ENCODE measurements at places on chromosomes 3 and 15. TPM values are rescaled to one million over a fixed set of nuclear protein-coding genes. Genes with fewer than 3 reads are reported as not detected.

Gene DUOXA2
- not detected for polyA plus RNA-seq

Gene IQGAP1
- polyA plus RNA-seq, result 16.6 TPM

Gene CTXND1
- not detected for polyA plus RNA-seq

Gene NR1I2
- polyA plus RNA-seq, result 0.53 TPM

Gene GMPS
- polyA plus RNA-seq, result 23.7 TPM

Gene SCN10A
- polyA plus RNA-seq, result not detected
